ENCODE measurements at places on chromosomes 12 and 14. TPM values are rescaled to one million over a fixed set of nuclear protein-coding genes. Genes with fewer than 3 reads are reported as not detected.

Gene PARP2
- total RNA-seq: 23.4 TPM

DNA sequence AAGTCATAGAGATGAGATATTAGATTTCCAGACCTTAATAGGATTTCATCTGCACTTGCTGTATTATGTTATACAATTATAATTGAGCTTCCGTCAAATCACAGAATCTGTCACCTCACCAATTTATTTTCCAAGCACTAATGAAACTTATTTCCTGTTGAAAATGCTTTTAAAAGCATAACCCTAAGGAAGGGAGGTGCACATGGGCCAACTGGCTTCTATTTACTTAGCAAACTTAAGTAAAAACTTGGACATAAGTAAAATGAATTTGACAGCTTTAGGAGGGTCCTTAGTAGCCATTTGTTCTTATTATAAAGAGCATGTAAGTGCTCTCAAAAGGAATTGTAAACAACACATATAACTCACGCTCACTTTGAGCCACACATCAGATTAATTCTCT lies 462.2 kb upstream of the TMPO start:
- DNase-seq: no peak

Gene RNASE4
- 14.2 TPM for total RNA-seq

GRCh38 chr12:101857043-101857558 lies 20.3 kb upstream of the DRAM1 start:
- DNase-seq: no peak

DNA sequence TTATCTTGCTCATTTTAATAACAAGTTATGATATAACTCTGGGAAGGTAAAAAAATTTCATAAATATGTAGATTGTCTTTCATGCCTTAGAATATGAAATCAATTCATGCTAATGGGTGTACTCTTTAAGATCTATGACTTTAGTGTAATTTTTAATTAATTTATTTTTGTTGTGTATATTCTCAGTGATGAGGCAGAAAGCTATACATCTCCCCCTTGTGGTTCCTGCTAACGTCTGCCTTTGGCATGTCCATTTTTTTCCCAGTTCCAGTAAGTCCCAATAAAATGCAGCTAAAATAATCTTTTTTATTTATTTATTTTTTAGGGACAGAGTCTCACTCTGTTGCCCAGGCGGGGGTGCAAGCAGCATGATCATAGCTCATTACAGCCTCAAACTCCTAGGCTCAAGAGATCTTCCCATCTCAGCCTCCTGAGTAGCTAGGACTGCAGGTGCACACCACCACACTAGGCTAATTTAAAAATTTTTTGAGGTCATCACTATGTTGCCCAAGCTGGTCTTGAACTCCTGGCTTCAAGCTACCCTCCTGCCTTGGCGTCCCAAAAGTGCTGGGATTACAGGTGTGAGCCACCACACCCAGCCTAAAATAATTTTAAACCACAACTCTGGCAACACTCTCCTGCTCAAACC lies 3.3 kb upstream of the CHURC1 start:
- DNase-seq: peak; percentile 38

Gene ETFBKMT
- total RNA-seq: 1.4 TPM

DNA sequence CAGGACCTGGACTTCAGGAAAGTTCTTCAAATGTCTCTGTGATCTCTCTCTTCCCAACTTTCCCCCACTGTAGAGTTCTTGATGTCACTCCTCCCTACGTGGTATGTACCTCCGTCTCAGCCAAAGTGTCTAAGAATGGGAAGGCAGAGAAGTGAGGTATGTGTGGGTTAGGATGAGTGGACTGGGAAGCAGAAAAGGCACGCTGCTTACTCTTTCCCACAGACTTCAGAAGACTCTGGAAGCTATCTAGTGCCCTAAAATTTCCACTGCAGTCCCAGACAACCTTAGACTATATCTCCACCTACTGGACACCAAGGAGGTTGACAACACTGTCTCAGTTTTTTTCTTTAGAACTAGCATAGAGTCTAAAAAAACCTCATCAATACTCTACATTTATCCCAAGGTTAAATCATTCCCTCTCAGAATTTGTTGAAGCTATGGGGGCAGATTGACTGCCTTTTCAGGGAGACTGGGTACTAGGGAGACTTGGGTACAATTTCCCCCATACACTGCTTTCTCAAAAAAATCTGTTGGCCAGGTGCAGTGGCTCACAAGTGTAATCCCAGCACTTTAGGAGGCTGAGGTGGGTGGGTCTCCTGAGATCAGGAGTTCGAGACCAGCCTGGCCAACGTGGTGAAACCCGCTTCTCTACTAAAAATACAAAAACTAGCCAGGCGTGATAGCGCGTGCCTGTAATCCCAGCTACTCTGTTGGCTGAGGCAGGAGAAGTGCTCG lies 20.6 kb upstream of the ITGA5 start:
- DNase-seq: peak; percentile 79

Gene CLEC4D
- total RNA-seq: not detected

GRCh38 chr12:19761463-19761862 lies 322.2 kb downstream of the AEBP2 start:
- no peak for DNase-seq

GRCh38 chr12:81974762-81975161 lies 215.6 kb upstream of the PPFIA2 start:
- DNase-seq: no peak

- DNase-seq: no peak
These were observed 30.2 kb upstream of the NR1H4 start for GRCh38 chr12:100443434-100443833.

DNA sequence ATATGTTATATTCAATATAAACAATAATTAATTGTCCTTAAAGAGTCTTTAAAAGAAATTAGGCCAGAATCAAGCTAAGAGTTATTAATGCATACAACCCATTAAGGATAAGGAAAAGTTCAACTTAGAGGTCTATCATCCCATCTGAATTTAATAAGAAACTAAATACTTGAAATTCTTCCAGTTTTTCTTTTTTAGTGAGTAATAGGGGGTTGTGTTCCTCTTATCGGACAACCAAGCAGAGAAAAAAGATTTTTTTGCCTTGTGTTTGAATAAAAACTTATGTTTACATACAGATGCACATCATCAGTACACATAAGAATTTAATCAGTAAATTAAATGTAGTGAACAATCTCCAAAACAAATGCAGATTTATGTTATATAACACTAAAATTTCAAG lies 32.5 kb downstream of the PAWR start:
- DNase-seq: peak; percentile 4

GRCh38 chr12:82857911-82858533 lies 171.3 kb downstream of the TMTC2 start:
- no peak for DNase-seq
